ENCODE measurements at places on chromosomes 7 and 10.

GRCh38 chr7:149552799-149553198, 55.2 kb upstream of the ZNF746 start:
- no peak for DNase-seq

GRCh38 chr10:983401-983800, 4.8 kb upstream of the GTPBP4 start:
- no peak for DNase-seq

DNA sequence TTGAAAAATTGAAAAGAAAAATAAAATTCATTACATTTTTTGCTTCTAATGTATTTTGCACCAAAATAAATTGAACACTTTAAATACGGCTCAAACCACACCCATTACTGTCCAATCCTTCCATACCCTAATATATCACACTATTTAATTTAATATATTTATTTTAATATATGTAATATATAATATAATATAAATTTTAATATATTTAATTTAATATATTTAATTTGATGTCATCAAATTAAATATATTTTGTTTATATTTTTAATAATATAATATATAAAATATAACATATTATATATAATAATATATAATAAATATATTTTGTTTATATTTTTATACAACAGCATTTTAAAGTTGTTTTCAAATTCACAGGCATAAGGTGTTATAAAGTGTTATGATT, 15.7 kb upstream of the POU6F2 start:
- no peak for DNase-seq

GRCh38 chr7:22782616-22783232, 39.9 kb downstream of the TOMM7 start:
- DNase-seq, result peak; percentile 50

- DNase-seq, result no peak
Observed at GRCh38 chr10:73601486-73601921, 10.4 kb upstream of the USP54 start.

DNA sequence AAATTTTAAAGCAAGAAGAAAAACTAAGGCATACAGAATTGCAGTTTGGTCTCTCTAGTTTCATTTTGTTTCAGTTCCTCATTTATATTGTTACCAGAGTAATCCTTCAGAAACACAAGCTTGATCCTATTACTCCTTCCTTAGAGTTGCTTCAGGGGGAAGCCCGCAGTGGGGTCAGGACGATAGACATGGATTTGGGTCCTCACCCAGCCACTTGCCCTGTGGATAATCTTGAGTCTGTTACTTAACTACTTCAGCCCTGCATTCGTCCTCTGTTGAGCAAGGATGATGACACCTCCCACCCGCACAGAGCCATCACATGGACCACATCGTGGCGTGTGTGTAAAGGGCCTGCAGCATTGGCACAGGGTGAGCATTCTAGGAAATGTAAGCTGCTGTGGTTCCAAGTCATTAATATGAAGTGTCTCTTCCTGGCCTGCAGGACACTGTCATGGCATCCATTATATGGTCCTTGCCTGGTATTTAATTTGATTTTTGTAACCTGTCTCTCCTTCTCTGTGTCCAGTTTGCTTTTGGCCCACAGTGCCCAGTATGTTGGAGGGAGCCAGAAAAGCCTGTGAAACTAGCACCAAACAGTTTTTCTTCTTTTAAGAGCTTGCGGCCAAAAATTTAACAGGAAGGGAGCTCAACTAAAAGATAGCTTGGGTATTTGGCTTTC, 111.2 kb downstream of the EEPD1 start:
- no peak for DNase-seq

GRCh38 chr10:84820120-84820519, 491.7 kb downstream of the CCSER2 start:
- DNase-seq, result no peak

DNA sequence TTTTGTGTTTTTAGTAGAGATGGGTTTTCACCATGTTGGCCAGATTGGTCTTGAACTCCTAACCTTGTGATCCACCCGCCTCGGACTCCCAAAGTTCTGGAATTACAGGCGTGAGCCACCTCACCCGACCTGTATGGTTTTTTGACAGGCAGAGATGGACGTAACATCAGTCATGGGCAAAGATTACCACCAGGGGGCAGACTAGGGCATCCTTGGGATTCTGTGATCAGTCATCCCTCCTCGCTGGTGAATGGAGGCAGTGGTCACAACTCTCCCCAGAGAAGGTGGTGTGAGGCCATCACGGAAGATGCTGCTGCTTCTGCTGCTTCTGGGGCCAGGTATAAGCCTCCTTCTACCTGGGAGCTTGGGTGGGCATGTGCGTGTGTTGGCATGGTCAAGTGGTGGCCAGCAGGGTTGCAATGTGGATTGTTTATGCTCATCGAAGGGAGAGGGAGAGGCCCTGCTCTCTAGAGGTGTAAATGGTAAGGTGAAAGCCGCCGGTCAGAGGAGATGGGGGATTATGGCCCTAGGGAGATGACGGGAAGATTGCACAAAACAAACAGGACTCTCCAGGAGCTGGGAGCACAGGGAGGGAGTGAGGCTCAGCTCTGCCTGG, 122.7 kb upstream of the PRSS1 start:
- DNase-seq, result peak; percentile 42

GRCh38 chr7:120207037-120207436, 65.9 kb upstream of the KCND2 start:
- no peak for DNase-seq

GRCh38 chr7:8982338-8982992, 549.1 kb downstream of the NXPH1 start:
- DNase-seq, result no peak

DNA sequence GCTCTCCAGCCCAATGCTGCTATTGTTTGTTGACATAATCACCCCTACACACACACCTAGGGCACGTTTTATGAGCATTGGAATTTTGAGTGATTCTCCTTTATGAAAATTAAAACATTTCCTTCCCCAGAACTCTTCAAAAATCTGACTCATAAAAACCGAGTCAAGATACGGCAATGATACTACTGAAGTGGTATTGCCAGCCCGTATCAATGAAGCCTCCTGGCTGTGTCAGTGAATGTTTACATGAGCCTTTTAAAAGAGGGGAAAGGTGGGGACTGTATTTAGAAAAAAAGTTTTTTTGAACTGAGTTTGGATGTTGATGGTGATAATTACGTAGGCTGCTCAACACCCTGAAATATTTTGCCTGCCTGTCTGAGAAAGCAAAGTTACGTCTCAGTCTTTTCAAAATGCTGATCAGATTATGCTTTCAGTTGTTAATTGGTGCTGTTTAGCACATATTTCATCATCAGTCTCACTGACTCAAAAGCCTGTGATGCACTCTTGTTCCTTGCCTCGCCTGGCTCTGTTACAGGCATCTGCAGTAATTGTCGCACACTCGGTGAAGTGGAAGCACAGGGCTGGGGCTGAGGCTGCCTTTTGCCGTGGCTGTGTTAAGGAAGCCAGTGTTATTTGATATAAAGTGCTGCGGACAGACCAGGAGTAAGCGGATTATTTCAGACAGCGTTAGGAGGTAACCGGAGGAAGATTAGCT, 157.4 kb upstream of the TCF7L2 start:
- no peak for DNase-seq

DNA sequence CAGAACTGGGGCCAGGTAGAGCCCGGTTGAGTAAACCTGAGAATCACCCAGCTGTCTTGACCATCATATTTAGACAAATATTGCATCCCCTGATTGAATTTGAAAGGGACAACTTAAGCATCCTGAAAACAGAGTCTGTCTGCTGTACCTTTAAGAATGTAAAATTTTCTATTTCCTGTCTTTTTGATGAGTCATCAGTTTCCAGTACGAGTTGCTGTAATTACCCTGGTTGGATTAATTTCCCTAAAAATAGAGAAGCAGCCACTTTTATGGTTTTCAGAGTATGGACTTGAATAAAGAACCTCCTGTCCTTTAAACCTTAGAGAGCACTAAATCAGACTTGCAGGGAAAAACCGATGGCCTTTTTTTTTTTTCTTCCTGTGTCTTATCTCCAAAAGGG, 164.6 kb upstream of the SH2B2 start:
- no peak for DNase-seq

DNA sequence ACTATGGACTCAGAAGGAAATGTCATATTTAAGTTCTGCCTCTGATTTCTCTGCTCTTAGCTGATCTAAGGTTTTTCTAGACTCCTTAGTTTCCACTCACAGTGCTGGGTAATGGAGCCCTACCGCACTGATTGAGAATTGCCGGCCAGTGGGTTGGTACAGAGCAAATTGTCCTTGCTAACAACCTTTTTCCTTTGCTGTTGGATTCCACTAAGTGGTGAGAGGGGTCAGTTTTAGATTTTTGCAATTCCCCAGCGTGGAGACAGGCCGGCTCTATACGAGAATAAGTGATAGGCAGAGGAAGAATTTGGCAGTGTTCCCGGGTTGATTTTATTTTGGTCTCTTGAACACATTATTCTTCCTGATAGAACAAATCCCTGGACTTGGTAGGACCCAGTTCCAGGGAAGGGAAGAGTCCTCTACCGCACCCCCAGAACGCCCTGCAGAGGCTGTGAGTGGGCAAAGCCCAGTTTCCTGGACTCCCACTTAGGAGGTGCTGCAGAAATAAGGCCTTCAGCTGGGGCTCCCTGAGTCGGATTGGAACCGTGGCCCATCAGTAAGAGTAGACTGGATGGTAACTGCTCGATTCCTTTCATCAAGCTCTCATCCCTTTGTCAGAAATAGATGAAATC, 3.0 kb upstream of the NRP1 start:
- DNase-seq, result no peak

DNA sequence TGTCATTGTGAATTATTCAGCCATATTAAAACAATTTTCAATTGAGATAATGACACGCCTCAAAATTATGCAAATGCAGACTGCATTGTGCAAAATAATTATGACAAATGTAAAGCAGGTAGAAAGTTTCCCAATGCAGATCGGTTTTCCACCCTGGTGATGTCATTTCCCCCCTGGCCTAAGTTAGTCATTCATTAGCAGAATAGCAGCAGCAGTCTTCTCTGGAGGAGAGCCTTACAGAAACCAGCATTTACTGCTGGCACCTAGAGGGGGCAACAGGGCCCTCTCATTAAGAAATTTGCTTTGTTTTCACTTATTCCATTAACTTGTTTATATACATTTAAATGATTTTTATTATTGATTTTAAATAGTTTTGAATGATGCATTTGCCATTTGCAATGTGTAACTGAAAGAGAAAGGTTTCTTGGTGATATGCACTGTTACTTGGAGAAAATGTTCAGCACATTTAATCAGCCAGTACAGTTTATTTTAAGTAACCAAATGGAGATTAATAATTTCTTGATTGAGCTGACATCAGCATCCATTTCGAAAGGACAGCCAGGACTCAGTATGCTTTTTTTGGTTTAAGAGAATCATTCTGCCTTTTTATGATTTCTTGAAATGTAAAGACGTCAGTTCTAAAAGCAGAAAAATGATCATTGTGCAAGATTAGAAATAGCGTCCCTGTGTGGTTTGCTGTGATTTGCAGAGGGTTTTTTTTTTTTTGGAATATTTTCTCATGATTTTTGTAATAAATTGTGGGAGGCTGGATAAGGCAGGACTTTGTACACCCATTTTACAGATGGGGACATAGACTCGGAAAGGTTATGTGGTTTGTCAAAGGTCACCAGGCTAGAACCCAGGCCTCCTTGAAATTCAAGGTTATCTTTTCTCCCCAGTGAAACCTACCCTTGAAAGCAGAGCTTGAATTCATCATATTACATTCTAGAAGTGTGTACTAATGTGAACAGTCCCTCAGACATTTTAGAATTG, 3.5 kb downstream of the ARID5B start:
- no peak for DNase-seq

DNA sequence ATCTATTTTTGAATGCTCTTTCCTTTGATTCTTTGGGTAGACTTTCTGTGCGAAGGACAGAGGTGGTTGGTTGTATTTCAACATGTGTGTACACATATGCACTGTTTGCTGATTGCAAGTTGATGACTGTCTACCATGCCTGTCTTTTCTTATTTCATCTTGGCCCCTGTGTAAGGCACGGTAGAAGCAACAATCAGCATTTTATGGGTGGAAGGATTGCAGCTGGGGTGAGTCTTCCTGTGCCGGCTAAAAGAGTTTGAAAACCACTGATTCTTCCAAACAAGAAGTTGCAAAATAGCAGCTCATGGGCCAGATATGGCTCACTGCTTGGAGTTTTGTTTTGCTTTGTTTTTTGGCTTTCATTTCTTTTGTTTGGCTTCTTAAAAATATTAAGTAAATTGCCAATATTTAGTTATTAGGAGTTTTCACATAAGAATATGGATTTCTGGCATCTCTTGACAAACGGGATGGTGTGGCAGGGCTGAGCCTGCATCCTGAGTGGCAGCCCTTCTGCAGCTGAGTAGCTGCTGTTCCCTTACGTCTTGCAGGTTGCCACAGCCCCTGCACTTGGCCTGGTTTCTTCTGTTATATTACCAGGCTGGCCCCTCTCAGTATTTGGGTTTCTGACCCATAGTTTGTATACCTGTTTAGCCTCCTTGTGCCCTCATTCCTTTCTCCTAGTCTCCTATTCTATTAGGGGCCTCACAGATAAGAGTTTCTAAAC, 7.2 kb downstream of the ZNF862 start:
- DNase-seq, result no peak

DNA sequence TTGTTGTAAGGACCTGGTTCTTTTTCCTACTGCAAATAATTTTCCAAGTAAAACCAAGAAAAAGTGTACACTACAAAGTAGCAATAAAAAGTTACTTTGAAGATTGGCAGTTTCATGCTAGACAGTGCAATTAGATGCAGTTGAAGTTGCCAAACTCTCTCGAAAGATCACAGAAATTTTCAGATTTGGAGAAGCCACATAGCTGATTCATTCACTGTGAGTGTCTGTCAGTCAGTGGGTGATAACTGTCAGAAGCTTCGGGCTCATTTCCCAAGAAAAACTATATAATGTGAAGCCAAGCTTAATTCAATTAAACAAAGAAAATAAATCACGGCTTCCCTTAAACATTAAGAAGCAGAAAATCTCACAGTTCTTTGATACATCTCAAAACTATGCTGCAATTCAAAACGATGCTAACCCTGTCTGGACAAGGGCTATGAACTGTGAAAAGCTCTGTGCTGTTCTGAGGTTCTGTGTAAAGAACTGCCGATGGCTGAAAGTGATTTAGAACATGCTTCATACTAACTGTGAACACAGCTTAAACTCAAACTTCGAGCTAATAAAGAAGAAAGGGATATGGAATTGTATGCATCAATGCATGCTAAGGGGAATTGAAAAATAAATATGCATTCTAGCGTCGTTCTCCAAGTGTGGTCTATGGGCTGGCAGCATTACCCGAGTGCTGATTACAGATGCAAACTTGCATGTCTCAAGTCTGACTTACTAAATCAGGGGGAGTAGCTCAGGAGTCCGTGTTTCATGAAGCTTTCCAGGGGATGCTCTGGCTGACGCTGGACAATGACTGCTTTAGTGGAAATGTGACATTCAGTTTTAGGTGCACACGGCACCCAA, 557.4 kb downstream of the CALN1 start:
- no peak for DNase-seq

Data from activated naive CD8-positive, alpha-beta T cell treated with anti-CD3 and anti-CD28 coated beads, Interleukin-2, amount 50 U/mL, for 16 hours (primary cell).